Amniotic epithelial cell (primary cell): ENCODE measurements at places on chromosomes 1 and 21.

- peak; percentile 40 for DNase-seq
Observed at GRCh38 chr1:114718661-114719423, 2.3 kb upstream of the NRAS start.

DNA sequence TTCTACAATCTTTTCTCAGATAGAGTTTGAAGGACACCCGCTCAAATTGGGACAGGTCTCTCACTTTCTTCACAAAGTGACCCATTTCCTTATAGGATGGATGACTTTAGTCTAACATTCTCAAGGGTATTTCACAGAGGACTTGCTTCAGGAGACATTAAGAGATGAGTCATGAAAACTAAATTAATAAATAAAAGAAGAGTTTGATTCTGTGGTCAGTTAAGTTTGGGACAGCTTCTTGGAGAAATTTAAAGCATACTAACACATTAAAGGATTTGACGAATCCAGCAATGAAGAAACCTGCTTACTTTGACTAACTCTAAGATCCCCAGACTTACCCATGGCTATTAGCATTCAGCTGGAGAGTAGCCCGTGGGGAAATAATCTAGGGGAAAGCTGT lies 95.6 kb upstream of the RAB3GAP2 start:
- no peak for DNase-seq

DNA sequence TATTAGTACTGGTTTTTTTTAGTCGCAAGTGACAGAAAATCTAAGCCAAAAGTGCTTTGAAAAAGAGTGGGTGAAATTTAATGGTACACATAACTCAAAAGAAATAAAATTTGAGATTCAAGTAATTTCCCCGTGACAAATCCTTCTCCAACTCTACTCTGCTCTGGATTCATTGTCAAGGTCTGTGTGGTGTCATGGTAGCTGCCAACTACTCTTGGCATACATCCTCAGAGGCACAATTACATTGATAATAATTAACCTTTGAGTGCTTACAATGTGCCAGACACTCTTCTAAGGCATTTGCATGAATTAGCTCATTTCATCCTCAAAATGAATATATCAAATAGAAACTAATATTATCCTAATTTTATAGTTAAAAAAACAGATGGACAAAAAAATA lies 1153.9 kb upstream of the NCAM2 start:
- no peak for DNase-seq

GRCh38 chr21:25903607-25904006 lies 168.8 kb downstream of the GABPA start:
- no peak for DNase-seq

GRCh38 chr1:169060043-169060722 lies 46.3 kb upstream of the ATP1B1 start:
- peak; percentile 33 for DNase-seq

GRCh38 chr1:10992864-10993263 lies 19.6 kb upstream of the TARDBP start:
- DNase-seq: no peak

DNA sequence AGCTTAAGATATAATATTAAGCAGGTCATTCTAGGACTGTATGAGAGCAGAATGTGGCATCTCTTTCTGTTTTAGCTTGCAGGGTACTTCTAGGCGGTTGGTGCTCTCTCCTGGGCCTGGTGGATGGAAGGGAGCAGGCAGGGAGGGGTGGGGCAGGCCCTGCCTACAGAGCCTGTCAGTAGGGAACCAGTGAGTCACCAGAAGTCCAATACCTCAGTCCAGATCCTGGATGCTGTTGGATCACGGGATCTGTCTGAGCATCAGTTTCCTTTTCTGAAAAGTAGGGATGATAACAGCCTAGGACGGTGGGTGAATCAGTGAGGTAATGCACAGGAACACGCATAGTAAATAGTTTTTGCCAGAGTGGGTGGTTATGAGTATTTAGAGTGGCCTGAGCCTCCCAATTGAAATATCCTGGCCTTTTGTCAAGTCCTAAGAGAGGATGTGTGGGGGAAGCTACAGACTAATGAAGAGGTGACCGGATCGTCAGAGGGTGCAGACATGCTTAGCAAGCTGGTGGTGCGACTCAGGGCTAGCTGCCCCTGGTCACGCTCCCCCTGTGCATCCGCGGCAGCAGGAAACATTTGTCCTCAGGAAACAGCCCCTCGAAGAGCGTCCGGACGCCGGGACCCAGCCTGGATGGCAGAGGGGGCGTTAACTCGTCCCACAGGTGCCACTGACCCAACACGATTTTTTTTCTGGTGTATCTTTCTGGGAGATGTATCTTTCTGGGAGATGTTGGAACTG lies 23.9 kb downstream of the NAV1 start:
- DNase-seq: peak; percentile 88

GRCh38 chr21:33232291-33233034 lies 2.7 kb downstream of the IFNAR2 start:
- no peak for DNase-seq

DNA sequence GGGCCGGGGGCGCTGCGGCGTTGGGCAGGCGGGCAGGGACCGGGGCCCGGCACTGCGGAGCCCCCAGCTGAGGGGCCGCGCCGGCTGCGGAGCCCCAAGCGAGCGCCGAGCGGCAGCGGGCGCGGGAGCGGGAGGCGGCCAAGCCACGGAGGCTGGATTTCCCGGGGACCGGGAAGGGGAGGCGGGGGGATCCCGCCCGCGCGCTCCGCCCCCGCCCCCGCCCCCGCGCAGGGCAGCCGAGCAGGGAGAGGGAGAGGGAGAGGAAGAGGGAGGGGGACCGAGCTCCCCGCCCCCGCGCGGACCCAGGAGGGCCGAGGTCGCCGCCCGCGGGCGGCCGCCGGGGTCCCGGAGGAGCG lies at the start of gene DLGAP3:
TSS of gene DLGAP3 (minus strand) at position 154 of the 356 bp plus-strand sequence. CDS start 24,267 bp downstream, outside the sequence.
- DNase-seq: no peak

DNA sequence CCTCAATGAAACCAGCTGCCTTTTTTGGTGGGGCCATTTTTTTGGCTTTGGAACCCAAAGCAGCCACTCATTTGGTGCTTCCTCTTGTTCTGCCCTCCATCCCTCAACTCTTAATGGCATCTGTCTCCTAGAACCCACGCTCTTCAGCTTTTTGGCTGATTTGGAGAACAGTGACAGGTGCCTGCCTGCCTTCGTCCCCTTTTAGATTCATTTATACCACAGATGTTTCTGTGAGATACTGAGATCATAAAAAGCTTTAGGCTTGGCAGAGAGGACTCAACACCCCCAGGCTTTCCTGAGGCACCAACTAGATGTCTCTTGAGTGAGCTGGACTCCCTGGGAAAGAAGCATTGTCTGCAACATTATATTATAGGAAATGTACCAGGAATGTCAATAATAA lies 20.4 kb upstream of the YTHDF2 start:
- no peak for DNase-seq

DNA sequence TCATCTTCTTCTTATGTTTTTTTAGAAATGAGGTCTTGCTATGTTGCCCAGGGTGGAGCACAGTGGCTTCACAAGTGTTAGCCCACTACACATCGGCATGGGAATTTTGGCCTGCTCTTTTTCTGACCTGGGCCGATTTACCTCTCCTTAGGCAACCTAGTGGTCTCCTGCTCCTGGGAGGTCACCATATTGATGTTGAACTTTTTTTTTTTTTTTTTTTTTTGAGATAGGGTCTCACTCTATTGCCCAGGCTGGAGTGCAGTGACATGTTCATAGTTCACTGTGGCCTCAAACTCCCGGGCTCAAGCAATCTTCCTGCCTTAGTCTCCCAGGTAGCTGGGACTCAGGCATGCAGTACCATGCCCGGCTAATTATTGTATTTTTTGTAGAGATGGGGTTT lies 7.5 kb downstream of the AK2 start:
- DNase-seq: no peak

DNA sequence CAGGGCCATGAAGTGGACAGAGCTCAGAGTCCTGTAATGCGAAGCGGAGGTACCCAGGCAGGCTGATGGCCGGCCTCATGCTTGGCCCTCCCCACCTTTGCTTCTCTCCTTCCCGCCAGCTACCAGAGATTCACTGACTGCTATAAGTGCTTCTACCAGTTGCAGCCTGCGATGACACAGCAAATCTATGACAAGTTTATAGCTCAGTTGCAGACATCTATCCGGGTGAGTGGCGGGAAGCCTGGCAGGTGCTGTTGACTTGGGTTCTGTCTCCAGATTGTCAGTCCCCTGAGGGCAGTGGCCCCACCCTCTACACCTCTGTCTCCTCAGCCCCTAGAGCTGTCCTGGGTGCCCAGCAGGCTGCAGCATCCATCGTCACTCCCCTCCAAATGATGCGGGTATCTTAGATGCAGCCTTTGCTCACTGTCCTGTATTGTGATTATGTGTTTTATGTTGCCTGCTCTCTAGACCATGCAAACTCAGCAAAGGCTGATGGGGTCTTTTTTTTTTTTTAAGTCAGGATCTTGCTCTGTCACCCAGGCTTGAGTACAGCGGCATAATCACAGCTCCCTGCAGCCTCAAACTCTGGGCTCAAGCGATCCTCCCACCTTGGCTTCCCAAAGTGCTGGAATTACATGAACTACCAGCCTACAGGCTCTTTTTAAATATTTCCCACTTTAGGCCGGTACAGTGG lies 9.6 kb upstream of the BGLAP start:
- no peak for DNase-seq

DNA sequence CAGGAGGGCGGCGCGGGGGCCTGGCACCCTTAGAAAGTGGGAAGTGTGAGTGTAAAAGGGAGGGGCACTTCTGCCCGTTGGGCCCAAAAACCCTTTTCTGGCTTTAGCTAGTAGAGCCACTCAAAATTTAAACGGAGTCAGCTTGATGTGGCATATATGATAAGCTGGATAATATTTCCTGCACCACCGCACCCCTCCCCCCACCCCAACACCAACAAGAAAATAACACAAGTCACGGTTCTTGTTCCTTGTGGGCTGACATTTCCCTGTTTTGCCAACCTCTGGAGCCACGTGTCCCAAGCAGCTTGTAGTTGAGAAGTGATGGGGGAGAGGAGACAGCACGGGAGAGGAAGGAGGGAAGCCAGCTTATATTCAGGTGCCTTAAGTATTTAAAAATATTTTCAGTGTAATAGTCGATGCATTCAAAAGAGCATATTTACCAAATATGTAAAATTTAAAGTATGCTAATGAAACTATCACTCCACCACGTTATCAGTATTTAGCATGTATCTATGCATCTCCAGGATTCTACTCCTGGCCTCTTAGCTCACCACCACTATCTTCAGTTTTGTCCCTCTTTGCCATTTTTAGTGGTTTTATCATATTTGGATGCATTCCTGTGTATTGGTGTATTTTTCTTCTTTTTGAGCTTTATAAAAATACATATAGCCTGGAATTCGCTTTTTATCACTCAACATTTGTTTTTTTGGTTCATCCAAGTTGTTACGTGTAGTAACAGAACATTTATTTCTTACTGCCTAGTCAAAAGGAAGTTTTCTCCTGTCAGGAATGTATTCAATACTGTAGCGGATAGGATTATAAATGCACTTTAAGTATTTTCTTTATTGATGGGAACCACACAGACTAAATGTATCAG lies 773 bp upstream of the DDX59 start:
- DNase-seq: peak; percentile 81

DNA sequence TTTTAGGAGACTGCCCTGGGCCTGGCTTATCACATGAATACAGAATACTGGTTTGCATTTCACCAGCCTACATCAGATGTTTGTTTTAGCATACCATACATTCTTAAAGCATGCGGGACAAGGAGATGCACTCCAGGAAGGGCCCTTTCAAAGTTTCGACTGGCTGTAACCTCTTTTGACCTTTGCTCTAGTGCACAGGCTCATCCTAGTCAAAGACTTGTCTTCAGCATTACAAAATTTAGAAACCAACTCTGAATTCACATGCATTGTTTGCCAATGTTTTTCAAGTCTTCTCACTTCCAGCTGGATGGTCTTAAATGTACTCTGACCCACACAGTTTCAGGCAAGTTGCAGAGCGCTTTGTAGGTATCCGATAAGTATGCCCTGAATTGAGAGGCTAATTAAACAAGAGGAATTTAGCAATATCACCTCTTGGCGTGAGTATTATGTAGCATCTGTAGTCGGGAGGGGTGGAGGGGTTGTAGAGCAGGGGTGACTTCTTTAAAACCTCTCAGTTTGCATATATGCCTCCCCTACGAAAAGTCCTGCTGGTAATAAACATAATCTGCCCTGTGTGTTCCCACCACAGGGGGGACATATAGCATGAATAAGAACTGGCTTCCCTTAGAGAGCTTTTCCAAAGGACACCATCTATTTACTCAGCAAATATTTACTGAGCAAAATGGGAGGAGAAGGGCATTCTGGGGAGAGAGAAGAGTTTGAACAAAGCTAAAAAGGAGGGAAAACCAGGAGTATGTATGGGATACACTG lies 24.4 kb upstream of the AHCYL1 start:
- DNase-seq: peak; percentile 77

GRCh38 chr1:230542681-230543080 lies 99.6 kb upstream of the COG2 start:
- DNase-seq: peak; percentile 18

GRCh38 chr1:153070243-153070642 lies 1.2 kb downstream of the SPRR2B start:
- no peak for DNase-seq

DNA sequence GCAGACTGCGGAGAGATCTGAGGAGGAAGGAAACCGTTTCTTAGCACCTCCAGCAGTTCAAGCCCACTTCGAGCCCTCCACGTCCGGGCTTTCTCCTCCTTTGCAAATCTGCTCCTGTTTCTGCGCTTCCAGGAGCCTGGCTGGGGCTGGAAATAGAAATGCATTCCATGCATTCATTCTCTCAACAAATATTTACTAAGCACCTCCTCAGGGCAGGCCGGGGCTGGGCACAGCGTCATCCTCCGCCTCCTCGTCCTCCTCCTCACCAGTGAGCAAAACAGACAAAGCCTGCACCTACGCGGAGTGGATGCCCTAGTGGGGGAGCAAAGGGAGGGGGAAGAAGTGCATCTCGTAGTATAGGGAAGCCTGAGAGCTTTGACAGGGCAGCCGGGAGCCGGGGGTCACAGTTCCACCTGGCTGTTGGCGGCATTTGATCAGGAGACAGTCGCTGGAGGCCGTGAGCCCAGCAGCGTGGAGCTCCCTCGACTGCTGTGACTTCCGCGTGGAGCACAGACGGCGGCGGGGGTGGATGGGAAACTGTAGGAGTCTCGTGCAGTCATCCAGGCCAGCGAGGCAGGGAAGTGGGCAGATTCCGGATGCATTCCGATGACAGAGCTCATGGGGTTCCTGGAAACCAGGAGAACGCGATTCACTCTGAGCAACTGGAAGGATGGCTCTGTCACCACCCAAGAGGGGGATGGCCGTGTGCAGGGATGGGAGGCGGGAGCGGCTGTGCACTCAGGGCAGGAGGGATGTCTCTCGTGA lies 93.5 kb downstream of the SIK1 start:
- peak; percentile 92 for DNase-seq

- DNase-seq: peak; percentile 6
Observed at GRCh38 chr1:19938472-19938871, 15.1 kb upstream of the PLA2G2E start.
